ENCODE measurements at places on chromosomes 4 and X.

- DNase-seq, result no peak
These were observed 6.4 kb upstream of the HERC3 start for GRCh38 chr4:88585917-88586316.

DNA sequence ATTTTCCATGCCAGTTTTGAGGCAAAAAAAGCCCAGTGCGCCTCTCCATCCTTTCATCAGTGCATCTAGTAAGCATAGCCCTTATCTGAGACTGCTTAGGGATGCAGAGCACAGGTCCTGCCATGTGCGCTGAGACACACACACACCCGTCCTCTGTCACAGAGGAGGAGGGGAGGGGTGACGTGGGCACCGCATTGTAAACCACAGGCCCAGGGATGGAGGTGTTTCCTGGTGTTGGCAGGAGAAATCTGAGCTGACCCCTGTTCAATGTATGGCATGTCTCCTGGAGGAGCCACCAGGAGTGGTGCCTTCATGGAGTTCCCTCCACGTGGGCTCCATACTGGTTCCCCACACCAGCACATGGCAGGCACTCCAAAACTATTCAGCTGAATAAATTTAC, 65.8 kb upstream of the HELT start:
- DNase-seq, result no peak

GRCh38 chr4:28868841-28869240, 1851.3 kb upstream of the PCDH7 start:
- no peak for DNase-seq

- no peak for DNase-seq
These were observed 133.9 kb upstream of the CXorf66 start for GRCh38 chrX:140099221-140099620.

GRCh38 chrX:145654486-145654885, 163.1 kb upstream of the SLITRK2 start:
- no peak for DNase-seq

GRCh38 chr4:924107-925096, 7.7 kb downstream of the GAK start:
- peak; percentile 72 for DNase-seq

GRCh38 chrX:16433021-16433420, 216.9 kb upstream of the S100G start:
- no peak for DNase-seq

- DNase-seq, result no peak
These were observed 123.0 kb downstream of the ZNF827 start for GRCh38 chr4:145815626-145816025.

GRCh38 chrX:73028876-73029275, 26.1 kb downstream of the PABPC1L2B start:
- no peak for DNase-seq

DNA sequence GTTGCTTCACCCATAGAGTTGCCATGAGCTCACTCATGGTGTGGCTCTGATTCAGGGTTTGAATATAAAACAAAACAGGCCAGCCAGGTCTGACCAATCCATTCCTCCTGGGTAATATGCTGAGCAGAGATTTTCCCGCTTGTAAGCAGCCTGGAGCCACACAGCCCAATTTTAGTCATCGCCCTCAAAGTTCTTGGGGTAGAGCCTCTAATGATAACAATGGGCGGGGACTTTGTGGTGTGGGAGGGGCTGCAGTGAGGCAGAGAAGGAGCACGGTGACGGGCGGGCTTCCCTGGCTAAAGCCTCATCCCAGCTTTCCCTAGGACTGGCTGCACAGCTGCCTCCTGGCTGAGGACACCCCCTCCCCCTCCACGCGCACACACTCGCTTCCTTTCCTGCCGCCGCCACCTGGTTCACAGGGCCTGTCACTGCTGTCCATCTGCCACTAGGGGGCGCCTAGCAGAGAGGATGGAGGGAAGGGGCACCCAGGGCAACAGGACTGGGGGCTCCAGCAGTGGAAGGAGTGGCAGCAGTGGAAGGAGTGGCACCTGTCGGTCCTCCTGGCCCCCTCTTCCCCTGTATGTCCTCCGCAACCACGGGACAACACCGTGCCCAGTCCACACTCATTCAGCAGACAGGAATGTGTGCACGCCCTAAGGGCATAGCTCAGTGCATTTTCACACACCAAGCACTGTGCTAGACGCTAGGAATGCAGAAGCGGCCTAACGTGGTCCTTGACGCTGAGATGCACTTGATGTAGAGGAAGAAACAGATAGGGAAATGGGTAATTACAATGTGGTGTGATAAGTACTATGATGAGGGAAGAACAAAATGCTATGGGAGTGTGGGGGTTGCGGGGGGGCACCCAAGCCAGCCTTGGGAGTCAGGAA, 26.8 kb downstream of the PRPS1 start:
- peak; percentile 58 for DNase-seq

DNA sequence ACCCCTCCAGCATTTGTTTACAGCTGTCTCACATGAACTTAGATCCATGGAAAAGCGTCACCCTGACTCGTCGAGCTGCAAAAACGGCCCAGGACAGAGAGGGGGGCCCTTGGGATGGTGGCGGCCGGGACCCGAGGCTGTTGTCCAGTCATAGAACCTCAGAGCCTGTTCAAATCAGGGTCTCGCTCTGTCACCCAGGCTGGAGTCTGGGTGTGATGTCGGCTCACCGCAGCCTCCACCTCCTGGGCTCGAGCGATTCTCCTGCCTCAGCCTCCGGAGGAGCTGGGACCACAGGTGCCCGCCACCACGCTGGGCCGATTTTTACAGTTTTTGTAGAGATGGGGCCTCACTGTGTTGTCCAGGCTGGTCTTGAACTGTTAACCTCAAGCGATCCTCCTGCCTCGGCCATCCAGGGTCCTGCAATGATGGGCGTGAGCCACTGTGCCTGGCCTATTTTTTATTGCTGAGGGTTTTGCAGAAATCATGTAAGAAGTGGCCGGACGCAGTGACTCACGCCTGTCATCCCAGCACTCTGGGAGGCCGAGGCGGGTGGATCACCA, 42.6 kb upstream of the PPP2R3B start:
- DNase-seq, result no peak

DNA sequence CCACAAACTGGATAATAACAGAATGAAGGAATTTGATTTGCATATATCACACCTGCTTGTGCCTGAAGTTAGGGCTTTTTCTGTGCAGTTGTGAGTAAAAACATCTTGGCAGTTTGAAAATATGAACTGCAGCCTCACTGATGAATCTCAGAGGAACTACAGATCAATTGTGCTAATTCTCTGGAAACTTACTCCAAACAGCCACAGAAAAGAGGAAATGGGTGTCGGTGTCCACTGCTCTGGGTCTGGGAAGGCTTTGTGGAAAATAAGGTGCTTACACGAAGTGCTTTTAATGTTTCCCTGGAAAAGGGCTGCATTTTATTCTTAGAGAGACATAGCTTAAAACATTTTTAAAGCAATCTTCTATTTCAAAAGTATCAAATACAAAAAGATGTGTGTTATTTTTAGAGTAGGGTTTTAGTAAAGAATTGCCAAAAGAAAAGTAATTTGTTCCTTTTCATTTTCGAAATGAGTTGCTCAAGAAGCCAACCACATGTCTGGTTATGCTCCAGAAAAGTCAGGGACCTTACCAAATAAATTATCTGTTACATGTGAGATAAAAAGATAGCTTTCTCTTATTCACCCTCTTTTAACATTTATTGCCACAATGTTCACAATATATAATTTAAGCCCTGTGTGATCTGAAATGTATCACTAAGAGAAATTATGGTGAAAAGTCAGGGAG, 240.1 kb downstream of the FRAS1 start:
- no peak for DNase-seq

DNA sequence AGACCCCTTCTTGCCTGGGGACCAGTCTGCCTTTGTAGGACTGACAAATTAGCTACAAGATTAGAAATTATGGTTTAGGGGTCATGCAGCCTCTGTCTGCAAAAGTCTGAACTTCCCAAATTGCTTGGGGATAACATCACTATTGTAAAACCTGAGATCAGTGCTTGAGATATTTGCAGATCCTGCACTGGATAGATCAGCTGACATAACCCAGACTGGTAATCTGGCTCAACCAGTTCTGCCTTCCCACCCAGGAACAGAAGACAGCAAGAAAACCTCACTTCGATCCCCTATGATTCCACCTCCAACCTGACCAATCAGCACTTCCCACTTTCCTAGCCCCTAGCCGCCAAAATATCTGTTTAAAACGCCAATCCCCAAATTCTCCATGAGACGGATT, 202.8 kb upstream of the DIAPH2 start:
- no peak for DNase-seq

GRCh38 chrX:48021026-48021900, 14.5 kb downstream of the SPACA5 start:
- peak; percentile 37 for DNase-seq

- peak; percentile 76 for DNase-seq
These were observed 172.0 kb downstream of the PTTG2 start for GRCh38 chr4:38132107-38132673.

DNA sequence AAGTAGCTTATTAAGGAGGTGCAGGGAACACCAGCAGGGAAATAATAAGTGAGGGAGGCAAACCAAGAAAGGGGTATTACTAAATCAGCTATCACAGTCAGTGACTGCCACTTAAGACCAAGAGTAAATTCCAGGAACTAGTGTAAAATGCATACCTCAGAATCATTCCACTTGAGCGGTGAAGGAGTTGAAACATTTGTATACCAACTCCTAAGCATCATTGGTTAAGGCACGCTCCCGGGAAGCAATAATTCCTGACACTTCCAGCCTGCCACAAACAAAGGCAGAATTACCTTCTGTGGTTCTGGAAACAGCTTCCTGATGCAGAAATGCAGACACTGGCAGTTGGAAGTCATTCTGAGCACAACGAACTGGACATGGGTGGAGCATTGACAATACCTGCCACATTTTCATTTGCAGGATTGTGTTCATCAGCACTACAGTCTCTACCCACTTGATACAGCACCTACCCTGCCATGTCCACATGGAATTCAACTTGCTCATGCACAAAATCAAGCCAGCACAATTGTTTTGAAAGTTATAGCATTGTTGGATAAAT, 82.1 kb downstream of the PPP1R2C start:
- no peak for DNase-seq

DNA sequence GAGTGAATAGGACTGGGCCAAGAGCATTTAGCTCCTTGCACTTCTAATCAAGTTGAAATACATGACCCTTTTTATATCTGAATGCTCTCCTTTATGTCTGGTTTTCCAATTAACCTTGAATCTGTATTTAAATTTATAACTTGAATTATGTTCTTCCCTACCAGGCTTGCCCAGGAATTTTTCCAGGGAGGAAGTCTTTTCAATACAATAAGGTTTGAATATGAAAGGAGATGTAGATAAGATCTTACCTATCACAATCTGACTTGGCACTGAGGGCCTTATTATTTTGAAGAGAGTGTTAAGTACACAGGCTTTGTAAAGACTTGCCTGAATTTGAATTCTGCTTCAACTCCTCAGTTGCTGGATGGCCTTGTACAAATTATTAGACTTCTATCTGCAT, 555.7 kb downstream of the PCDH7 start:
- DNase-seq, result no peak

- DNase-seq, result no peak
These were observed 252.0 kb downstream of the FBXW7 start for GRCh38 chr4:152283801-152284470.

- DNase-seq, result no peak
These were observed 111.0 kb downstream of the PDE5A start for GRCh38 chr4:119517361-119518229.

DNA sequence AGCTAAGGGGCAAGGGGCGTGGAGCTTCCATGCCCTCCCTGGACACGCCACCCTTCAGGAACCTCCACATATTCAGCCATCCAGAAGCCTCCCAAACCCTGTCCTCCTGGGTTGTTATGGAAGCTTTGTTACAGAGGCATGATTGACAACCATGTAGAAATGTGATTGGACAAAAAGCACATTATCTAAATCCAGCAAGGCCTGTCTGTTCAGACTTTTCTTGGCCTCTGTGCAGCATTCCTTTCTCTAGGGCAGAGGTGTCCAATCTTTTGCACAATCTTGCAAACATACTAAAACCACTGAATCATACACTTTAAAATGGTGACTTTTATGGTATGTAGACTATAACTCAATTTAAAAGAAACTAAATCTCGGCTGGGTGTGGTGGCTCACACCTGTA, 12.7 kb downstream of the STEEP1 start:
- DNase-seq, result no peak

- no peak for DNase-seq
These were observed 350.2 kb upstream of the BOD1L1 start for GRCh38 chr4:13977746-13978145.

- no peak for DNase-seq
These were observed 153.8 kb downstream of the AREG start for GRCh38 chr4:74598611-74599325.

DNA sequence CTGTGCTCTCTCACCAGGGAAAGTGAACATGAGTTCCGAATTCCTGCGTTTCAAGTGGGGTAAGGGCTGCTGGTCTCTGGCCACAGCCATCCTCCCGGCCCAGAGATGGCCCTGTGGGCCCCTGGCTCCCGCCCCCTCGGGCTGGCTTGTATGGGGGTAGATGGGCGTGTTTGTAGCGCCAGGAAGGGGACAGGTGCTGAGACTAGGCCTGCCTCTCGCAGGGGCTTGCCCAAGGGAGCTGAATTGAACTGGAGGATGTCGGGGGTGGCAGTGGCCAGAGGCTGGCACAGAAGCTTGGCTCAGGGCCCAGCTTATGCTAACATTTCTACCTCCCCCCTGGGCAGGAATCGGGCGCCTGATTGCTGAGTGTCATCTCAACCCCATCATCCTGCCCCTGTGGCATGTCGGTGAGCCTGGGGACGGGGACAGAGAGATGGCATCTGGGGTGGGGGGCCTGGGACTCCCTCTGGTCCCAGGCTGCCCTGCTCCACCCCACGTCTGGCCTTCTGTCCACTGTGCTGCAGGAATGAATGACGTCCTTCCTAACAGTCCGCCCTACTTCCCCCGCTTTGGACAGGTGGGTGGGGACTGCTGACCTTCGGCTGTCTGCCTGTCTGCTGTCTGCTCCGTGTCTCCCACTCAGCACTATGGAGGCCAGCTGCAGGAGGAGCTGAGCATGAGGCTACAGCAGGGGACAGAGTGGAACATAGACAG, 8.5 kb downstream of the TAFAZZIN start:
- no peak for DNase-seq

DNA sequence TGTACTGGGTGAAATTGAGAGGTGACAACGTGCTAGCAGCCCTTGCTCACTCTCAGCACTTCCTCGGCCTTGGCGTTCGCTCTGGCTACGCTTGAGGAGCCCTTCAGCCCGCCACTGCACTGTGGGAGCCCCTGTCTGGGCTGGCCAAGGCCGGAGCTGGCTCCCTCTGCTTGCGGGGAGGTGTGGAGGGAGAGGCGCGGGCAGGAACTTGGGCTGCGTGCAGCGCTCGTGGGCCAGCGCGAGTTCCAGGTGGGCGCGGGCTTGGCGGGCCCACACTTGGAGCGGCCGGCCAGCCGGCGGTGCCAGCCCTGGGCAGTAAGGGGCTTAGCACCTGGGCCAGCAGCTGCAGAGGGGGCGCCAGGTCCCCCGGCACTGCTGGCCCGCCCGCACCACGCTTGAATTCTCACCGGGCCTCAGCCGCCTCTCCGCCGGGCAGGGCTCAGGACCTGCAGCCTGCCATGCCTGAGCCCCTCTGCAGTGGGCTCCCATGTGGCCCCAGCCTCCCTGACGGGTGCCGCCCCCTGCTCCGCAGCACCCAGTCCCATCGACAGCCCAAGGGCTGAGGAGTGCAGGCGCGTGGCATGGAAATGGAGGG, 249.5 kb upstream of the ETNPPL start:
- no peak for DNase-seq

- DNase-seq, result no peak
These were observed 79.4 kb downstream of the NLGN4X start for GRCh38 chrX:6149060-6149872.
